Right lobe of liver (tissue), 6 donors: ENCODE measurements at places on chromosomes 4 and X. TPM values are rescaled to one million over a fixed set of nuclear protein-coding genes. Genes with fewer than 3 reads are reported as not detected.

- no peak for DNase-seq
These were observed 101.3 kb upstream of the MAGEB10 start for GRCh38 chrX:27706526-27706925.

DNA sequence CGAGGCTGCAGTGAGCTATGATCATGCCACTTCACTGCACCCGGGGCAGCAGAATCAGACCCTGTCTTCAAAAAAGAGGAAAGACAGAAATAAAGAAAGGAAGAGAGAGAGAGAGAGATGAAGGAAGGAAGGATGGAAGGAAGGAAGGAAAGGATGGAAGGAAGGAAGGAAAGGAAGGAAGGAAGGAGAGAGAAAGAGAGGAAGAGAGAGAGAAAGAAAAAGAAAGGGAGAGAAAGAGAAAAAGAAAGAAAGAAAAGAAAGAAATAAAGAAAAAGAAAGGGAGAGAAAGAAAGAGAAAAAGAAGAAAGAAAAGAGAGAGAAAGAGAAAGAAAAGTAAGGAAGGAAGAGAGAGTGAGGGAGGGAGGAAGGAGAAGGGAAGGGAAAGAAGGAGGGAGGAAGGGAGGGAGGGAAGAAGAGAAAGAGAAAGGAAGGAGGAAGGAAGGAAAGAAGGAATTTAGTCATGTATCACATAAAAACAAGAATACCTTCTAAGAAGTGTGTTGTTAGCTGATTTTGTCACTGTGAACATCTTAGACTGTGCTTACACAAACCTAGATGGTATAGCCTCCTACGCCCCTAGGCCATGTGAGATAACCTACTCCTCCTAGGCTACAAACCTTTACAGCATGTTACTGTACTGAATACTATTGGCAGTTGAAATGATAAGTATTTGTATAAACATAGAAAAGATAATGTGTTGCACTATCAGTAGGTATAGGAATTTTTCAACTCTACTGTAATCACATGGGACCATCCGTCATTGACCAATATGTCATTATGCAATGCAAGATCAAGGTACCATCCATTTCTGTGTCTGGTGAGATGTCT lies 17.4 kb upstream of the AFF1 start:
- DNase-seq = no peak

- no peak for DNase-seq
These were observed 254.6 kb downstream of the CBLL2 start for GRCh38 chrX:22527302-22527701.

The NUDT11 gene
- total RNA-seq = not detected

DNA sequence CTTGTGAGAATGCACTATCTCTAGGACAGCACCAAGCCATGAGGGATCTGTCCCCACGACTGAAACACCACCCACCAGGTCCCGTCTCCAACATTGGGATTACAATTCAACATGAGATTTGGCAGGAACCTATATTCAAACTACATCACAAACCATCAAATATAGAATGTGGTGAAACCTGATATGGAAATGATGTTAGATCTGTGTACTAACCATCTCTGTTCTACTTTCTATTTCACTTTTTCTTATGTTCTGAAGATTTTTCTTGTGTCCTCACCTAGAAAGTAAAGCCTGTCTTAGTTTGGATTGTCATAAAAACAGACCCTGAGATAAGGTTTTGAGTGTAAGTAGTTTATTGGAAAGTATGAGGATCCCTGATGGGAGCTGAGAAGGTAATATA lies 37.8 kb upstream of the TACR3 start:
- no peak for DNase-seq

The TEX13B gene
- total RNA-seq = not detected

- no peak for DNase-seq
These were observed 83.0 kb upstream of the KLHL4 start for GRCh38 chrX:87434618-87435017.

GRCh38 chrX:39251995-39252394 lies 450.7 kb downstream of the MID1IP1 start:
- no peak for DNase-seq
